ENCODE measurements at places on chromosomes 7 and 10.

- DNase-seq, result no peak
These were observed 99.9 kb upstream of the AKR1E2 start for GRCh38 chr10:4725917-4726606.

DNA sequence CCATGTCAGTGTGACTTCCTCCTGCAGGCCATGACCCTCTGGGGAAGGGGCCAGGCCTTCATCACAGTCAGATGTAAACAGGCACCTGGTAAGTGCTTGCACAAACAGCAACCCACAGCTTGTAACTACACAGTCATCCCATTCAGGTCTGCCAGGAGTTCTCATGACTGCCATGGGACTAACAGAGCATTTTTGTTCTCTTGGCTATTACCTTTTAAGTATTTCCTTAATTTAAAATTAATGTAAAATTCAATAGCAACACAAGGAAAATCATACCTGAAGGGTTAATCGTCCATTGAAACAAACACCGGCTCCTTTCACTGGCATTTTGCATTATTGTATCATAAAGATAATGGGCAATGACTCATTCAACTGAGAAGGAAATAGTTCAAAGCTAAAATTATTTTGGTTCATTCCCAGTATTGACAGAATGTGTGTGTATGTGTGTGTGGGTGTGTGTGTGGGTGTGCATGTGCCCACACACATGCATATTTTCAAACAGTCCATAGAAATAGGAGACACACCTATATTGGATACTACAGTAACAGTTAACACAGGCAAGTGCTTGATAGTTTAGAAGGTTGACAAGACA lies 307.9 kb downstream of the WDR11 start:
- no peak for DNase-seq

GRCh38 chr7:4681886-4682620 lies at the start of gene FOXK1:
FOXK1 (plus strand) TSS chr7:4682295; CDS start chr7:4682309, 14 bp downstream.
- DNase-seq, result peak; percentile 51

GRCh38 chr10:92142512-92142911 lies 148.4 kb downstream of the CPEB3 start:
- DNase-seq, result no peak

DNA sequence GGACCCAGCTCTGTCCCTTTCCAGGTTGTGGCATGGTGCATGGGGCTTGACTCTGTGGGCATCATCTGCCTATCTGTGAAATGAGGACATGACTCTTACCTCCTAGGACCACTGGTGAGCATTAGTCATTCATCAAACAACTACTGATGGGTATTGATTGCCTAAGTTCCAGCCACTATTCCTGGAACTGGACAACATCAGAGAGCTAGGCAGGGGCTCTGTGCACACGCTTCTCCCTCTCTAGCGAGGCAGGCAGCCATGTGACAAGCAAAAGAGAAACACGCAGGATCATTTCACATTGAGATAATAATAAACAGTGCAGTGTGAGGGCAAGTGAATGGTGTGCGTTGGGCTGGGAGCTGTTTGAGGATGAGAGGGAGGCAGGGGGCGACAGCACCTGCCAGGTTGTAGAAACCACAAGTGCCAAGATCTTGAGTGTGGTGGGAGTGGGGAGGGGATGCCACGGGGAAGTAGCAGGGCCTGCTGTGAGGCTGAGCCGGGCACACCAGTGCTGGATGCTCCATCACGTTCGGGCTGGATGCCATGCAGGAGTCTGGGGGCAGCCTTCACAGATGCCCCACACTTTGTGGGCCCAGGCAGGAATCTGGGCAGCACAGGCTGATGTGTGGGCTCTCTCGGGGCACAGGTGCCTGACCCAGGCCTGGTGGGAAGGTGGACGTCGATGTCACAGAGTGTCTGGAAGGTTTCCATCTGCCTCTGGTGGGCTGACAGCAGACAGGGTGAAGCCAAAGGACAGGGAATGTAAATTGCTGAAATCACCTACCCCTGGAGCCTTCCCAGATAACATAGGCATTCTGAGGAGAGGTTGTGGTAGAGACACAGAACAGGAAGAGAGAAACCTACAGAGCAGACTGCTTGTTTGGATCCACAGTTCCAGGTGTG lies 405.5 kb downstream of the RPS24 start:
- DNase-seq, result no peak

Measured in anterior cingulate cortex (tissue), 58 donors.